ENCODE measurements at places on chromosomes 5 and 9. TPM values are rescaled to one million over a fixed set of nuclear protein-coding genes. Genes with fewer than 3 reads are reported as not detected.

The EQTN gene
- not detected for total RNA-seq

GRCh38 chr5:84885485-84886258 is 501.0 kb upstream of the EDIL3 start:
- peak; percentile 75 for DNase-seq

The CNTFR gene
- not detected for total RNA-seq

GRCh38 chr5:1887588-1888360 is 5.0 kb upstream of the IRX4 start:
- DNase-seq: no peak

- DNase-seq: peak; percentile 4
Measured at GRCh38 chr9:27505744-27506161, 18.3 kb upstream of the IFNK start.

The MEGF10 gene
- total RNA-seq: not detected

- no peak for DNase-seq
Measured at GRCh38 chr9:127074561-127075548, 47.6 kb downstream of the ANGPTL2 start.

The TICAM2 gene
- total RNA-seq: 9.1 TPM

GRCh38 chr9:112761912-112762655 is 11.5 kb downstream of the SNX30 start:
- DNase-seq: no peak

GRCh38 chr5:149048811-149049210 is 14.1 kb downstream of the SH3TC2 start:
- DNase-seq: no peak

The C5orf63 gene
- total RNA-seq: 4.0 TPM

DNA sequence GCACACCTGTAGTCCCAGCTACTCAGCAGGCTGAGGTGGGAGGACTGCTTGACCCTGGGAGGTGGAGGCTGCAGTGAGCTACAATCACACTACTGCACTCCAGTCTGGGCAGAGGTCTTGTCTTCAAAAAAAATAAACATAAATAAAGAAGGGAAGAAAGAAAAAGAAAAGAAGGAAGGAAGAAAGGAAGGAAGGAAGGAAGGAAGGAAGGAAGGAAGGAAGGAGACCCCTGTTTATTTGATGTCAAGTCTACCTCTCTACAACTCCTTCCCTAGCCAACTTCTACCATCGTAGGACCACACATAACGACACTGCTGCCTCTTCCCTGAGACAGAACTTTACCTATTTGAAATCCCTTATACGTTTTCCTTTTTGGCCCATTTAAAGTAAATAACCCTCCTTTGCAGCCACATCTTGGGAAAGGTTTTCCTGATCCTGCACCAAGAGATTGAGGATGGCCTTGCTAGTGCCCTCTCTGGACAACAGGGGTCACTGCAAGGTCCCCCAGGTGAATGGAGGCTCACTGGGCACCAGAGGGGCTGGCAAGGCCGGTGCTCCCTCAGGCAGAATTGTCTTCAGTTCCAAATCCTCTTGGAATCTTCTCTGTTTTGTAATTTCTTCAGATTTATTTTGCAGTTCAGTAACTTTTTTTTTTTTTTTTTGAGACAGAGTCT is 10.5 kb downstream of the RPS14 start:
- DNase-seq: no peak

The PCDHGB7 gene
- total RNA-seq: 22.1 TPM

DNA sequence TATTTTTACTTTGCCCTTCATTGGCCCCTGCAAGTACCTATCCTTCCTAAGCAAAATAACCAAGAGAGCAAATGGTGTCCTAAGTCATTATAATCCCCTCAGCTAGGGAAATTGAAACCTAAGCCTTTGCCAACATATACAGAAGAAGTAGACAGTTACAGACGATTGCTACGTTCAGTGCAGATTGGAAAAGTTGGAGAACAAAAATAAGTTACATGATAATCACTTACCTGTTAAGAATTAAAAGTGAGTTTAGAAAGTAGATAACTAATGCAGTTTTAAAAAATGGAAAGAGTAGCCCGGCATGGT is 244.8 kb downstream of the MPDZ start:
- no peak for DNase-seq

The PCDHGB4 gene
- total RNA-seq: 17.4 TPM

The MSX2 gene
- total RNA-seq: under 0.01 TPM

The DAB2IP gene
- 17.4 TPM for total RNA-seq
